ENCODE measurements at places on chromosomes 2 and 18.

DNA sequence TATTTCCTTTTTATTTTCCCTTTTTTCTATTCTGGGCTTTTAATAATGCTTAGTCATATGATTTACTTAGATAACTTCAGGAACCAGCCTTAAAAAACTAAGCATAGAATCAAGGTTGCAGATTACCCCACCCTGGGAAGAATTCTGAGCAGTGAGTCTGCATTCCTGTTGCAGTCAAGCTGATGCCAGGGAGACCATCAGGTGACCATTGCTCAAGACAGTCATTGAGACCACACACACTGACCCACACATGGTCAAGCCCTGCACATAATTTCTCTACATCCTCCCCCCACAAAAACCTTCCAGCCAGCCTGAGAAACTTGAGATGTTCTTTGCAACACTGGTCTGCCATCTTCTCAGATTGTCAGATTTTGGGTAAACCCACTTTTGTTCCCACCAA, 83.9 kb downstream of the SH3YL1 start:
- DNase-seq, result no peak

DNA sequence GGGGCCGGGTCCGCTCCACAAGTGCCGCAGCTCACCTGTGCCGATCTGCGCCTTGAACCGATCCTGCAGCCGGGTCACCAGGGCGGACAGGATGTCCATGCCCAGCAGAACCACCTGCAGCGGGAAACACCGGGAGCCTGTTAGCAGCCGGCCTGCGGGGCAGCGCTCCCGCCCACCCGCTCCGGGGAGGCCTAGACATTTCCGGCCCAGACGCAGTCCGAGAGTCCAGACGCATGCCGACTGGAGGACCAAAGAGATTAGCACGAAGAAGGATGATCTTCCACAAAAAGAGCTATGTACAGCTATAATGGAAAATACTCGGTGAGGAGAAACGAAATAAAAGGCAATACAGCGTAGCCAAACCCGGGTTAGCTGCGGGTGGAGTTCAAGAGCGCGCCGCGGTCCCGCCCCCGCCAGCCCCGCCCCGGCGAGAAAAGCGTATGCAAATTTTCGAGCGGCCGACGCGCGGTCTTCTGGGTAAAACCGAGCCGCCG, 421 bp upstream of the RNU4ATAC start:
- peak; percentile 66 for DNase-seq

- no peak for DNase-seq
Measured at GRCh38 chr18:73366713-73367112, 498.9 kb upstream of the NETO1 start.

DNA sequence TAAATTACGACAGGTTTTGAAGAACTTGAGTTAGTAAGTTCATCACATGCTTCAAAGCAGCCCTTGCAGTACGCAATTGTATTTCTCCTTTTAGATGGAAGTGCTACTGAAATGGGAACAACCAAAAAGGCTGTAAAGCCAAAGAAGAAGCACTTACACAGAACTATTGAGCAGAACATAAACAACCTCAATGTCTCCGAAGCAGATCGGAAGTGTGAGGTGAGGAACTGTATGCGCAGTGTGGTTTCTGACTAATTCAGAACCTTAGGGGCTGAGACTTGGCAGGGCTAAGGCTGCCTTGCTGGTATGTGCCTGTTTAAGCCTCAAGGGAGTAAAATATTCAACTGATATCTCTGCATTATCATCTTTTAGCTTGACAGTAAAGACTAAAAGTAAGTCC, 8.4 kb downstream of the NCAPH start:
- no peak for DNase-seq

DNA sequence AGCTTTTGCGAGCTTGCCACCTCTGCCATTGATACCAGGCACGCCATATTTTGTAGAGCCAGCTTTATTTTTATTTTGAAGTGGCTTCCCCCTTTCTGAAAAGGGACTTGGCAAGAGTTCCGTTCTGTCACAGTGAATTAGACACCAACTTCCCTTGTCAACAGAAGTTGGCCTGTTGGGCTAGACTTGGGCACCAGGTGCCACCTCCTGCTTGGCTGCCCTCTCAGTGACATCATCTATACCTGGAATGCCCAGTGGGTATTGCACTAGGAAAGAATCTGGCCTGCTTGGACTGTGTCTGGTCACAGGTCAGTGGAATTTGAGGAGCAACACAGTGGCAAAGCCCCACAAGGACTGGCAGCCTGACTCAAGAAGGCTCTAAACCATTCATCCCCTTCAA, 101.0 kb downstream of the BCL2L11 start:
- DNase-seq, result no peak

GRCh38 chr2:192885569-192886160, 690.9 kb upstream of the TMEFF2 start:
- DNase-seq, result peak; percentile 6

DNA sequence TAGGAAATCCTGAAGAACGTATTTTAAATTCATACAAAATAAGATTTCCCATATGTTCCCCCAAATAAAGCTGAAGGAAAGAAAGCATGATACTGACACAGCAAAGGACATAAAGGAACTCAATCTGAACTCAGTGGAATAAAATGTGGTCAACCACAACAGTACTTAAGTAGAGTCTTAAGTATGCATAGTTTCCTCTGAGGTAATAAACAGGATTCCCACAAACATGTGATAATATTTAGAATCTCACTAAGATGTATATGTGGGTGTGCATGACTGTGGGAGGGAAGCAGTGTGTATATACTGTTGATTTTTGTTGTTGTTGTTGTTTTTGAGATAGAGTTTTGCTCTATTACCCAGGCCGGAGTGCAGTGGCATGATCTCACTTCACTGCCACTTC, 69.3 kb downstream of the NOL10 start:
- DNase-seq, result no peak

DNA sequence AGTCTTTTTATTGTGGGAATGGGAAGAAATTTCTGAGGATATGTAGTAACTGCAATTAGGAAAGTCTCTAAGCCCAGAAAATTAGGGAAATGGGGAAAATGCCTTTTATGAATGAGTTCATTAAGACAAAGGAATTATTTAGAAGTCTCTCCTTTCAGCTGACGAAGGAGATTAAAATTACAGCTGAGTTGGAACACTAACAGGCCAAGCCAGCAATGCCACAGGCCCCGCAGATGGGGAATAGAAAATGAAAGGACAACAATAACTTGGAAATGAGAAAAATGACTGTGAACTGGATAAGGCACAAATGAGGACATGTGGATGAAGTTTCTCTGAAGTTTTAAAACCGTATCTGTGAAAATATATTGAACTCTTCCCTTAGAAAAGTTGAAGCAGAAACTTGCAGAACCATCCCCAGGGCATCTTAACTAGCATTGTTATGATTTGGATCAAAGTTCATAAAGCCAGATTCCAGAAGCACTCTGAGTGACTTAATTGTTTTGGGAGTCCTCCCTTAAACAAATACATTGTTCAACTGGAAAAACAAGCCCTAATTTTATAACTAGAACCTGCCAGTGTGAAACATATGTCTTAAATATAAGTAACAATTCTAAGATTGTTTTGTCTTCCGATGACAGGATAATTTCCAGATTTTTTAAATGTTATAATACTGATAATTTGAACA, 51.3 kb downstream of the C2orf76 start:
- DNase-seq, result no peak

DNA sequence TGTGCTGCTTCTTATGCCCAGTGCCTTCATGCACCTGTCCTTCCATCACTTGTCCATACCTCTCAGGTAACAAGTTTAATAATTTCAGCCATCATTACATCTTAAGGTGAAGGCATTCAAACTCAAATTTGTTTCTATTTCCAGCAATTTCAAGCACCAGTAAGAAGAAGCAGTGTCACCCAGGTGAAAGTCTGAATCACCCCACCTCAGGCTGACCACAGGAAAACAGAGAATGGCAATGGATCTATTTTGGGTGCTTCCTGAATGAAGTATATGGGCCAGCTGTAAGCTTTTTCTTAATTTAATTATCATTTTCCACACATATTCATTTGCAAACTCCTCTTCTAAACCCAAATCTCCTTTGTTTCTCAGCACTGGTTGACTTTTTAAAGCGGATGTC, 372.7 kb upstream of the SOX11 start:
- no peak for DNase-seq

GRCh38 chr18:46542545-46542944, 114.5 kb downstream of the LOXHD1 start:
- no peak for DNase-seq

GRCh38 chr2:110866466-110866865, 134.1 kb downstream of the ACOXL start:
- no peak for DNase-seq

- peak; percentile 15 for DNase-seq
Measured at GRCh38 chr2:102839668-102840388, 78.0 kb downstream of the TMEM182 start.

DNA sequence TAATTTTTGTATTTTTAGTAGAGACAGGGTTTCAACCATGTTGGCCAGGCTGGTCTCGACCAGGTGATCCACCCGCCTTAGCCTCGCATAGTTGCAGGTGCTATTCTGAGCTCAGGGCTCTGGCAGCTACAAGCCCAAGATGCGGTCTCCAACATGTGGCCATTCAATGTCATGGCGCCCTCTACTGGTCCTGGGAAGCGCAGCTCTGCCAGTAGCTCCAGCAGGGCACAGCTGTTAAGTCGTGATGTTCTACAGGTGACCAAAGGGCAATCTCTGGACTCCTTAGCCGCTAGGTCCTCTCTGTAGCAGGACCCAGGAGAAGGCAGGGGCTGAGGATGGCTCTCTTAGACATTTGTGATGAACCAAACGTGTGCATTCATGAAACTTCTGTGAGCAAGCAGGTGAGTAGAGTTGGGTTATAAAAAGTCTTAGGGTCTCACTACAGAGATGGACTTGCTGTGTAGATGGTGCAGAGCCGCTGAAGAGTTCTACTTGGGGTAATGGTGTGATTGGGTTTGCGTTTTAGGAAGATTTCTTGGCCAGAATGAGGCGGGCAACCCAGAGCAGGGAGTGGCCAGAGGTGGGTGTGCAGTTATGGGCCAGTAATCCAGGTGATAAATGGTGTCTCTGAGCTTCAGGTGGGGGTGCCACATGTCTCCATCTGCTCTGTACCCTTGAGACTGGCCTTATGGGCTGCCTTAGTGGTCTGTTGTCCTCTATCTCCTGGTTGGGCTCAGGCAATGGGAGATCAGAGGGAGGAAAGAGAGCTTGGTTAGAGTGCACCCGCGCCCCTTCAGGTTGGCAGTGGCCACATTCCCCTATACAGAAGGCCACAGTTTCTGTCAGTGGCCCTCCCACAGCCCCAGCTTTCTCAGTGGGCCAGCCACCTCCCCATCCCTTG, 31.0 kb downstream of the IL37 start:
- DNase-seq, result peak; percentile 78

Data from A549 (cell line).